ENCODE measurements at places on chromosomes 13 and 19.

DNA sequence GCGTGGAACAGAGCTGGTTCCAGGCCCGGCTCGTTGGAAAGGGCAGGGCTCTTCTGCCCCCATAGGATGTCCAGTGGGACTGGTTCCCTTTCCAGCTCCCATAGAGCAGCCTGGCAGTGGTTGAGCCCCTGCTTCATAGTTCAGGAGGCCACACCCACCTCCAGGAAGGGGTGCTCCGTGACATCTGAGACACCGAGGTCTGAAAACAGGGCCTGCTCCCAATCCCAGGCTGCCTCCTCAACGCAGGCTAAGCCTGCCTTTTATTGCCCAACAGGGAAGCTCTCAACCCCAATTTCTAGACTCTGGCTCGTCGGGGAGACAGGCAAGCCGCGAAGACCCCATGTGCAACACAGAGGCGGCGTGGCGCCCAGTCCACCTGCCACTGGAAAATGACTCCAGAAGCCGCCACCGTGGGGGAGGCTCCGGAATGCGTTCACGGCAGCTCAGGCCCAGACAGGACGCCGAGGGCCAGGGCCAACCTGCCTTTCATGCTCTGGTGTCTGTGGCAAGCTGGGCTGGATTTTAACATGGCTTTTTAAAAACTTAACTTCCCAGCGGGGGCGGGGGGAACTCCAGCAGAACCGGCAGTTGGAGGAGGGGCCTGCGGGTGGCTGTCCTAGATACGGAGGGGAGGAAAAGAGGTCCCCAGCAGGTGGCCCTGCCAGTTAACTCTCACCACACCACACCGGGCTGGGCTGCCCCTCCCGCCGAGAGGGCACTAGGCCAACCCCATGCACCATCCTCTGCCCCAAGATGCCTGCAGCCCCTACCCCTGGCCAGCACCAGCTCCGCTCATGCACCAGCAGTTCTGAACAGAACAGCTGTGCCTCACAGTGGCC is 17.9 kb upstream of the TINCR start:
- DNase-seq = no peak

DNA sequence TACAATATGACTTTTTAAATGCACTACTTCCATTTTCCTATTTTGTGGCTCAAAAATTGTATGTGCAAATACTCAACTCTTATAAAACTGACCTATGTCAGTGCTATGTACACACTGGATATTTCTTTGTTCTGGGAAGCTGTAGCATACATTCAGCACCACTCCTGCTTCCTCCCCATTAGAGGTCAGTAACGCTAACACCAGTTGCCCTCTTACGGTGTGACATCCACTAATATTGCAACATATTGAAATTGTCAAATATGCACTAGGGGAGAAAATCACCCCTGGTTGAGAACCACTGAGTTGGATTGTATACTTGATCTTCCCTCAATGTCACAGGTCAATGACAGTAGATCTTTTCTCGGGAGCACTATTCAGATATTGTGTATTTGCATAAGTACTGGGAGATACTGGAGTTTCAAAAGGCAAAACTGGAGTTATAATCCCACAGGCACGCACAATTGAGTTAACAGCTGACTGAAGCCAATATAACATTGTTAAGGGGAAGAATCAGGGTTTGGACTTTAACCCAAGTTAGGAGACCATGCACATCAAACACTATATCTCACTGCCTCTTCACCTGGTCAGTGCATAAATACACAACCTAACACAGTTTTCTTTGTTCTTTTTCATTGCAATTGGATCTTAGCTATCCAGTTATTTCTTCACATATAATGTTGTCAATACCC is 1276.5 kb upstream of the MIR17HG start:
- no peak for DNase-seq

GRCh38 chr13:20664351-20664750 is 39.1 kb upstream of the IL17D start:
- DNase-seq = no peak

DNA sequence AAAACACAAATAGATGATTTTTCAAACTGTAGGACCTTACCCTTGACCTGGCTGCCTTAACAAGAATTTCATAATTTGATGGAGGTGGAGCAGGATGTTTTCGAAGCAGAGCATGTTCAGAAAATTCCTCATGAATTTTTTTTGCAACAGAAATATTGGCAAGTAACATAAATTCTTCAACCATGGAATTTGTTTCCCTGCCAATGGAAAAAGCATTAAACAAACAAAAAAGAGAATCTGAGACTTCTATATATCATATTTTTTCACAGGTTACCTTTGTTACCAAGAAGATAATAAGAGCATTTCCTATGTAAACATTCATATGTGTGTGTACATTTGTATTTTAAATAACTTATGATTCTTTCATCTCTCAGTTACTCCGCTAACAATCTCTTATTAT is 18.3 kb downstream of the DIS3 start:
- no peak for DNase-seq

GRCh38 chr13:94173312-94173854 is 306.1 kb downstream of the DCT start:
- DNase-seq = no peak

DNA sequence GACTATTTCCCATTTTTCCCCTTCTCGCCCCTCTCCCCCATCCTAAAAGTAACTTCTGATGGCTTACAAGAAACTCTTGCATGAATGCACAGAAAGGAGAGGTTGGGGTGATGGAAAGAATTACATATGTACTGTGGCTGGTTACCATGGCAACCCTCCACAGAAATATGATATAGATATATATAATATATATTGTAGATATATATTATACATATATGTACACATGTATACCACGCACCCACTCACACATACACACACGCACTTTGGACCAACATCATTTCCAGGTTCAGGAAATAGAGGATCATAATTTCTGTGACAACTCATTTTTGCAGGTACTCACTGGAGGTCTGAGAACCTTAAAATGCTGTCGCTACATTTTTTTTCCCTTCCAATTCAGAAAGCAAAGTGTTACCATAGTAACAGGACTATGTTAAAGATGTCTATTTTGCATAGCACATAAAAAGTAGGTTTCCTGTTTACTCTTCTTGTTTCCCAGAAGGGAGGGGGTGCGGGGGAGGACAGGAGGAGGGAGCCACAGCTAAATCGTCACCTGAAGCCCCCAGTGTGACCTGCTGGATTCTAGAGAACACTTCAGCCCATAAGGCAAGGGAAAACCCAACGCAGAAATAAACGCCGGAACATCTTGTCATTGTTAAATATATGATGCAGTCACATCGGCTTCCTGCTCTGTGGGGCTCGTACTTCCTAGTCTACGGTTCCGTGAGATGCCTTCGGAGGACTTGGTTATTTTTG is 44.7 kb downstream of the EFNB2 start:
- no peak for DNase-seq

GRCh38 chr13:74450525-74450845 is 316.3 kb upstream of the KLF12 start:
- DNase-seq = no peak

GRCh38 chr19:33629826-33630375 is 8.1 kb downstream of the CHST8 start:
- no peak for DNase-seq

DNA sequence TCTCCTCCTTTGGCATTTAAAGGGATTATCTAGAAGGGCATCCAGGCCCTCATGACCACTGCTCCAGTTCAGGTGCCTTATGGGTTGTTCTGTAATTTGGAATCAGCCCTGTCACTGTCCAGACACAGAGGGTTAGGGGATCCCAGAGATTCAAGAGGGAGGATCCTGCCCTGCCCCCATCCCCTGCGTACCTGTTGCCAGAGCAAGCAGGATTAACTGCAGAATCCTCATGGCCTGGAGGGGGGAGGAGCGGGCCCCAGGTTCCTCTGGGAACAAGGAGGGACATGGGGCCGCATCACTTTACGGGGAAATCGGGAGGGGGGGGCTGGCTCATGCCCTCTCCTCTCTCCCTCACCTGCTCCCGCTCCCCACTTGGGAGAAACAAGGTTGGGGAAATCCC is 1.0 kb downstream of the KLK11 start:
- no peak for DNase-seq

DNA sequence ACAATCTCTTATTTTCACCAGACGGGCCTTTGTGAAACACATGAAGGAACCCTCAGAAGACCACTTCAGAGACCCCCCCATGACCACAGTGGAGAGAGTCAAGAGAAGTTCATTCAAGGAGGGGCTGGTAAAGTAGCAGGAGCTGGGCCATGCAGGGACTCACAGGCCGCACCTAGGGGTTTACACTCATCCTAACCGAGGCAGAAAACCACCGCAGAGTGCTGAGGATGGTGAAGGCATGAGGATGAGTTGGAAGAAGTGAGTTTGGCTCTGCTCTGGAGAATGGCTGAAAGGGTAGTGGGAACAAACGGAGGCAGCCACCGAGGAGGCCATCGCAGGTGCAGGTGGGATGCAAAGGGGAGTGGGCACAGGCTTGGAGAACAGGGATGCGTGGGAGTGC is 1046.9 kb downstream of the UQCRFS1 start:
- no peak for DNase-seq

DNA sequence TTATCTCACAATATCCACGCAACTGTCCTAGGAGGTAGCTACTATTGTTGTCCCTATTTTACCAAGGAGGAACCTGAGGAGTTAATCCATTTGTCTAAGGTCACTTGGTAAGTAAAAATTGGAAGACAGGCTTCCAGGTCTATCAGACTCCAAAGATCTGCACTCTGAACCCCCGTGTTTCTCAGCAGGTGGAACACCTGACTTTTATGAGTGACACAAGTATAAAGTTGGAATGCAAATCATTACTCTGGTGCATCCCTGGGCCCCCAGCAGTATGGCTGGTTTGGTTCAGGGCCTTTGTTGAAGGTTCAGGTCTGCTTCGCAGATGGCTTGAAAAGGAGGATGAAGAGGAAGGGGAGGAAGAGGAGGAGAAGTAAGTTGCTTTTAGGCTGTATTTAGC is 46.0 kb downstream of the RGCC start:
- no peak for DNase-seq

- no peak for DNase-seq
Observed at GRCh38 chr19:10431943-10432735, 11.8 kb downstream of the PDE4A start.

DNA sequence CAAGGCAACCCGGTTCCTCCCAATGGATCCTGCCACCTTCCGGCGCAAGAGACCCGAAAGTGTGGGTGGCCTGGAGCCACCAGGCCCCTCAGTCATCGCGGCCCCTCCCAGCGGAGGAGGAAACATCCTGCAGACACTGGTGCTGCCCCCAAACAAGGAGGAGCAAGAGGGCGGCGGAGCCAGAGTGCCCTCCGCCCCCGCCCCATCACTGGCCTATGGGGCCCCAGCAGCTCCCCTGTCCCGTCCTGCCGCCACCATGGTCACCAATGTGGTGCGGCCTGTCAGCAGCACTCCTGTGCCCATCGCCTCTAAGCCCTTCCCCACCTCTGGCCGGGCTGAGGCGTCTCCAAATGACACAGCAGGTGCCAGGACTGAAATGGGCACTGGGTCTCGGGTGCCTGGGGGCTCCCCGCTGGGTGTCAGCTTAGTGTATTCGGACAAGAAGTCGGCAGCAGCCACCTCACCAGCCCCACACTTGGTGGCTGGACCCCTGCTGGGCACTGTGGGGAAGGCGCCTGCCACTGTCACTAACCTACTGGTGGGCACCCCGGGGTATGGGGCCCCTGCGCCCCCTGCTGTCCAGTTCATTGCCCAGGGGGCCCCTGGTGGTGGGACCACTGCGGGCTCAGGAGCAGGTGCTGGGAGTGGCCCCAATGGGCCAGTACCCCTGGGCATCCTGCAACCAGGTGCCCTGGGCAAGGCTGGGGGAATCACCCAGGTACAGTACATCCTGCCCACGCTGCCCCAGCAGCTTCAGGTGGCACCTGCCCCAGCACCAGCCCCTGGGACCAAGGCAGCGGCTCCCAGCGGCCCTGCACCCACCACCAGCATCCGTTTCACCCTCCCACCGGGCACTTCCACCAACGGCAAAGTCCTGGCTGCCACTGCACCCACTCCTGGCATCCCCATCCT is 11.2 kb upstream of the PRR19 start:
- DNase-seq = no peak

DNA sequence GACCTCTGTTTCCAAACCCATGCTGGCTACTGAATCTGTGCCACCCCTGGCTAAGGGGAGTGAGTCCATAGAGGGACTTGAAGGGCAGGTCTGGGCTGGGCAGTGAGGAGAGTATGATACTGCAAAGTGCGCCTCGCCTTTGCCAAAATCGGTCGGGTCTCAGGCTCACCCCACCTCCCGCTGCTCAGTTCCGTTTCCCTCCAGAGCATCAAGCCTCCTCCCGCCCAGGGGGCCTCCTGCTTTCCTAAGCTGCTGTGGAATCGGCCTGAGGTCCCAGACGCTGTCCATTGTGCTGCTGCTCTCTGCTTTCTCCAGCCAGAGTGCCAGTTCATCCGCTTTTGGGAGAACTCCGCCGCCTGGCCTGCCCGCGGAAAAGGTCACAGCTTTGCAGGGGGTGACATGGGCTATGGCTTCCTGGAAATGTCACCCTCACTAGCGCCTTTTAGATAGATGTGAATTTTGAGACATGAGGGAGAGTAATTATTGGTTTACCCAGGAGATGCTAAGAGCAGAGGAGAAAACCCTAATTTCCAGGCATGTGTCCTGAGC is 1418.4 kb downstream of the UQCRFS1 start:
- no peak for DNase-seq
